ENCODE measurements at places on chromosomes 5 and 9. TPM values are rescaled to one million over a fixed set of nuclear protein-coding genes. Genes with fewer than 3 reads are reported as not detected.
A peak's percentile ranks its signal among the peaks of the same experiment; 100 is the strongest.

Gene QRFP
- total RNA-seq = not detected

Gene PCDHGB1
- 3.1 TPM for total RNA-seq

GRCh38 chr5:37767961-37768360 lies 71.9 kb downstream of the GDNF start:
- peak; percentile 27 for DNase-seq

DNA sequence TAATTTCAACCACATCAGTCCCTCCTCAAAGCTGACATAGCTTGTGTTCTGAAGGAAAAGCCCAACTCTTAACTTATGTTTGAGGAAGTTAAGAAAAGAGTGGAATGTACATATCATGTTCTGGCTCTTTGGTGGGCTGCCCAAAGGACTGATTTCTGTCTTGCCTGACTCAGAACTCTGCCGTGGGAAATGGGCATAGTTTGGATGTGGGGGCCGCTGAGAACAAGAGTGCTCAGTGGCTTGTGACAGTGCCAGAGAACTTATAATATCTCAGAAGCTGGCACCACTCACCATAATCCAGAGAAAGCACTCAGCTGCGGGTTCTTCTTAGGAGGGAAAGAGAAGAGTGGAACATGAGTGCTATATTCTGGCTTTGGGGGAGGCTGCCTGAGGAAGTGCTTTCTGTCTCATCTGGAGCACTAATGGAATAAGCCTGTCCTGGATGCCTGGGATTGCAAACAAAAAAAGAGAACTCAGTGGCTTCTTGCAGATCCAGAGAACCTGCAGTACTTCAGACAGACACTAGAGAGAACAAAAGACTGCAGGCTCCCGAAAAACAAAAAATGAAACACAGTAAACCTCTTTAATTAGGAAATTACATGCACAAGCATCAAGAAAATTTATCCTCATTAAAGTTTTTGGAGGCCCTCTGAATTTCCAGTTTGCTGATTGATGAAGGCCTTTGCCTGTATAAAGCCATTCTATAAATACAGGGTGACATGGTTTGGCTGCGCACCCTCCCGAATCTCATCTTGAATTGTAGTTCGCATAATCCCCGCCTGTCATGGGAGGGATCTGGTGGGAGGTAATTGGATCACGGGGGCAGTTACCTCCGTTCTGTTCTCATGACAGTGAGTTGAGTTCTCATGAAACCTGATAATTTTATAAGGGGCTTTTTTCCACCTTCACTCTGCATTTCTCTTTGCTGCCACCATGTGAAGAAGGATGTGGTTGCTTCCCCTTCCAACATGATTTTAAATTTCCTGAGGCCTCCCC lies 207.0 kb downstream of the DMAC1 start:
- no peak for DNase-seq

DNA sequence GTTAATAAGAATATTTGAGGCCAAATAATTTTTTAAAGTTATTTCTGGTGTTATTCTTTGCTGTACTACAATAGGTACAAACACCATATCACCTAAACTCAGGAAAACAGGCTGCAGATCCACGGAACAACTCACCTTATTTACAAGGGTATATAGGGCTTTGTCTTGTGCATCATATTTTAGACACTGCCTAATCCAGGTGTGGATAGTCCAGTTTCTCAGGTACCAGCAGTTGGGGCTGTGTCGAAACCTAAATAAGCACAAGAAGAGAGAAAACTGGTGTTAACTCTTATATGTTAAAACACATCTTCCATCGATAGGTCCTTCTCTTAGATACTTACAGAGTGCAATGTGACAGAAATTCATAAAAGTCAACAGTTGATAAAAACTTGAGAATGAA lies 82.2 kb downstream of the MRPS27 start:
- no peak for DNase-seq

DNA sequence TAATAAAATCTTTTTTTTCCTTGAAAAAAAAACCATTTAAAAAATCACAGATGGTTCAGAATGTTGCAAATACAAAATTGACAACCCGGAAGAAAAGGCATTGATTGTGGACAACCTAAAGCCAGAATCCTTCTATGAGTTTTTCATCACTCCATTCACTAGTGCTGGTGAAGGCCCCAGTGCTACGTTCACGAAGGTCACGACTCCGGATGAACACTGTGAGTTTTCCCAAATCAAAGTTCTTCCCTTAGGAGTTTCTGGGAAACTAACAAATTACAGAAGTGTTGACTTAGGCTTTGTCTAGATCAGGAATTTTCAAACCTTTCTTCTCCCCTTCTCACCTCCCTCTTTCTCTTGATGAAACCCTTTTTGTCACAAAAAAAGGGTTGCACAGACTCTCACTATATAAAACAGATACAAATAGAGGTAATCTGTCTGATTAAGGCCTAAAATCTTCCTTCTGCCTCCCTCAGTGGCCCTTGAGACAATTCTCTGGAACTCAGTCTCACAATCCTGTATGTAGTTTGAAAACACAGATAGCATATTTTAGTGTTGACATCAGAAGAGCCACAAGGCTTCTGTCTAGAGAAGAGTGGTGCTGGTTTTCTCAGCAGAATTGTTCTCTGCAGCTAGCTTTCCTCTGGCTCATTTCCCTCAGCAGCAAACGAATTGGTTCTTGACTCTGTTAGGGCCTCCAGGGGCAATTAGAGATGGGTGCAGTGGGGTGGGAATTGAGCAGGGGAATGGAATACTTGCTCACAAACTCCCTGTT lies 79.5 kb downstream of the OSMR start:
- peak; percentile 71 for DNase-seq

- DNase-seq = no peak
These were observed 219.7 kb downstream of the TRPM3 start for GRCh38 chr9:70901746-70902145.

GRCh38 chr5:174327317-174327864 lies 281.9 kb downstream of the NSG2 start:
- DNase-seq = peak; percentile 80

- DNase-seq = peak; percentile 45
These were observed 12.6 kb downstream of the LRSAM1 start for GRCh38 chr9:127463911-127464310.

DNA sequence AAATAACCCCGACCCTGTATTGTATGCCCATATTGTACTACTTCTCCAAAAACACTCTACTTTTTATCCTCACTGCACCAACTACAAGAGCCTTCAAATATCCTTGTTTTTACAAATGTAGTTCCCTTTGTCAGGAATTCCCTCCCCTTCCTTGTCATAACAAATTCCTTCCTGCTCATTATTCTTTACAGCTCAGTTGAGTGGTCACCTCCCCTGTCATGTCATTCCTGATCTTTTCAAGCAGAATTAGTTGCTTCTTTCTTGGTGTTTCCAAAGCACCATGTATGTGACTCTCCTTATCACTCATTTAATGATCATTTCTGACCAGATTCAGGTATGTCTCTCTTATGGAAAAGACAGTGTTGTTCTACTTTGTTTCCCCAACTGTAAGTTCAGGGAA lies 194.2 kb upstream of the SMC2 start:
- DNase-seq = no peak

DNA sequence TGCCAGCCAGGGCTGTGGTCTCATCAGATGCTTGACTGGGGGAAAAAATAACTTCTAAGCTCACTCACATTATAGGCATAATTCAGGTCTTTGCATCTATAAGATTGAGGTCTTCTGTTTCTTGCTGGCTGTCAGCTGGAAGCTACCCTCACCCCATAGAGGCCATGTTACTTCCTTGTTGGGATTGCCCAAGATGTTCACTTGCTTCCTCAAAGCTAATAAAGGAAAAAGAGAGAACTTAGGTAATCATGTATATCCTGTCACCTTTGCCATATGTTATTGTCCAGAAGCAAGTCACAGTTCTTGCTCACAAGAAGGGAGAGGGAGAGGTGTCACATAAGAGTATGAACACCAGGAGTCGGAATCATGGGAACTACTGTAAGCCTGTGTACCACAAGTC lies 38.7 kb upstream of the ANKRD34B start:
- no peak for DNase-seq

GRCh38 chr5:147245381-147246165 lies 10.7 kb downstream of the STK32A start:
- no peak for DNase-seq

DNA sequence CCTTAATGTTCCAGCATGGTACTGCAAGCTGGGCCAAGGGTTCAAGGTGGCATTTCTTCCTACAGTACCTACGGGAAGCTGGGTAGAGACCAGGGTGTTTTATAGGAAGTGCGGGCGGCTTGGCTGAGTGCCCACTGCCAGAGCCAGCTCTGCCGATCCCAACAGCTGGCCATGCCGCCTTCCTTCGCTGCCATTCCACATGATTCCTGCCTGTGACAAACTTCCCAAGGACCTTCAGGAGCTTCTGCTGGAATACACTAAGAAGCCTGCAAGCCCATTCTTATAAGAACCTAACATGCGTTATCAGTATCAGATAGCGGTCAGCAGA lies 22.0 kb downstream of the MYO10 start:
- DNase-seq = no peak

DNA sequence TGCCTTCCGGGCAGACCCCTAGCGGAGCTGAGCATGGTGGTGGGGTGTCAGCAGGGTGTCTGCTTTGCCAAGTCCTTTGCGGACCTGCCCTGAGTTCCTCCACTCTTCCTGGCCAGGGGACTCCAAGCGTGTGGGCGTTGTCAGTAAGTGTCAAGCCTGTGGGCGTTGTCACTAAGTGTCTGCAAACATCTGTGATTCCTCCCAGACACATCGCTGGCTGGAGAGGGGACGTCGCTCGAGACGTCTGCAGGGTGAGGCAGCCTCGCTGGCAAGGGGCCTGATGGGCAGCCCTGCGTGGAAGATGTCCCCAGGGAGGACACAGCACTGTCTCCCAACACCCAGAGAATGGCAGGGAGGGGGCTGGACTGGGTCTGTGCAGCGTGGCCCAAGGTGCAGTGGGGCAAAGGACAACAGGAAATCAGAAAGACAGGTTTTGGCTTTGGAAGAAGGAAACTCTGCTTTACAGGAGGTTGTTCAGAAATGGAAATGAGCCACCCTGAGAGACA lies 28.8 kb downstream of the ADAMTSL2 start:
- peak; percentile 47 for DNase-seq

Gene CTNNAL1
- 106 TPM for total RNA-seq

- DNase-seq = no peak
These were observed 301.9 kb downstream of the FER start for GRCh38 chr5:109049565-109049964.

GRCh38 chr5:657570-657969 lies 35.6 kb downstream of the TPPP start:
- peak; percentile 25 for DNase-seq

- DNase-seq = no peak
These were observed 176.9 kb downstream of the RGS3 start for GRCh38 chr9:113640418-113640817.

- peak; percentile 52 for DNase-seq
These were observed 25.9 kb upstream of the IDNK start for GRCh38 chr9:83596899-83597504.

- peak; percentile 66 for DNase-seq
These were observed 34.1 kb upstream of the NANS start for GRCh38 chr9:98022447-98022846.

DNA sequence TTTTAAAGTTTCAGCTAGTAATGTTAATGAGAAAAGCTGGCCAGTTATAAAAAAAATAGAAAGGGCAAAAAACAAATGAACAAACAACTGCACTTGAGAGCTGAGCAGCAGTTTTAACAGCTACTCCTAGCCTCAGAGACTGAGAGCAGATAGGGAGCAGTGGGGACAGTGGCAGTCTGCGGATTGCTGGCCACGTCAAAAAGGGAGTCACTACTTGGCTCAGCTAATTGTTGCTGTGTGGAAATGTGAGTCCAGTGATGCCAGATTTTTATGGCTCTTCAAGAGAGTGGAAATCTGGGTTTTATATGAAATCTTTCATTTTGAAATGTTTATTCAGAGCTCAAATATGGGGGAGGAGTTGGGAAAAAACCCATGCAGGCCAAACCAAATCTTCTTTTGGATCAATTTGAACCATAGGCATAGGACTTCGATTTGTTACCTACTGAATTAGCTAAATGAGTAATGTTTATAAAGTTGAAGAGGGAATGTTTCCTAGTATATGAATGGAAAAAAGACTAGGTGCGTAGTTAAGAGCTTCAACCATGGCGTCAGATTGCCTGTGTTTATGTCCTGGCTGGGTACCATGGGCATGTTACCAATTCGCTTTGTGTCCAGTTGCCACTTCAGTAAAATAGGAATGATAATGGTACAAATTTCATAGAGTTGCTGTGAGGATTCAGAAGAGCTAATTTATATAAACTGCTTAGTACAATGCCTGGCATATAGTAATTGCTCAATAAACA lies 102.1 kb downstream of the PAM start:
- DNase-seq = peak; percentile 86

Gene PRRT1B
- total RNA-seq = not detected

Gene ASPN
- 65.8 TPM for total RNA-seq

Gene SPINK7
- total RNA-seq = not detected

DNA sequence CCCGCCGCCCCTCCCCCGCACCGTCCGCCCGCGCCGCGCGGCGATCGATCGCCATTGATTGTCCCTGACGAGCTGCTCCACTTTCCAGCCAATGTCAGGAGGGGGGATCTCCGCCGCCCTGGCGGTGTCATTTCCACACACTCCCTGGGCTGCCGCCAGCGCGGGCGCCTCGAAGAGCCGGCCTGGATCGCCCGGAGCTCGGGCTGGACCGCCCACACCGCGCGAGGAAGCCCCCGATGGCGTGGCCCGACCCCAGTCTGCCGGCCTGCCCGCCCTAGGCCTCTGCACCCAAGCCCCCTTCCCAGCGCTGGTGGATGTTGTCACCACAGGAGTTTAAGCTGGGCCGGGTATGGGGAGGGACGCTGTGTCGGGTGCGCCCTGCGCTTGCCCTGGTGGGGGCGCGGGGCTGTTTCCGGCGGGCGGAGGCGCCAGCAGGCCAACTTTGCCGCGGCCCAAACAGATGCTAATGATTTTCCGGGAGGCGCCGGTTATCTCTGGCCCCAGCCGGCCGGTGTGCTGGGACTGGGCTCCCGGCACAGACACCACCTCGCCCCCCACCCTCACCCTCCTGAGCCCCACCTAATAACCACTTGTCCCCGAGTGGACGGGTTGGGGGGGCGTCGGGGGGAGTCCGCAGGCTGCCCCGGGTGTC lies 10.6 kb upstream of the CXXC5 start:
- DNase-seq = peak; percentile 82

Gene OCLN
- total RNA-seq = 3.0 TPM

Gene ADAMTS16
- total RNA-seq = not detected

DNA sequence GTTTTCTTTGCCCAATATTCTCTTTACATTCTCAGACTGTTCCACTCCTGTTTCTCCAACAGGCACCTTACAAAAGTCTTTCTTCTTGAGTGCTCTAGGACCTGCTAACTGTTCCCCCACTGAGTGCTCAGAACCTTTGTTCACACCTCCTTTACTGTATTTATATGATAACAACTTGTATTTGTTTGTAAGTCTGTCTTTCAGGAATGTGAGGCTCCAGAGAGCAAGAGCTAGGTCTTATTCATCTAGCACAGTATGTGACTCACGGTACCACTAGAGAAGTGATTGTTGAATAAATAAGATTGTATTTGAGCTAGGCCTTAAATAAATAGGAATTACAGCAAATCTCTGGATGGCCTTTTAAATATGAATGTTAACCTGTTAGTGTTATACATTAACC lies 42.5 kb upstream of the MYOT start:
- DNase-seq = no peak

DNA sequence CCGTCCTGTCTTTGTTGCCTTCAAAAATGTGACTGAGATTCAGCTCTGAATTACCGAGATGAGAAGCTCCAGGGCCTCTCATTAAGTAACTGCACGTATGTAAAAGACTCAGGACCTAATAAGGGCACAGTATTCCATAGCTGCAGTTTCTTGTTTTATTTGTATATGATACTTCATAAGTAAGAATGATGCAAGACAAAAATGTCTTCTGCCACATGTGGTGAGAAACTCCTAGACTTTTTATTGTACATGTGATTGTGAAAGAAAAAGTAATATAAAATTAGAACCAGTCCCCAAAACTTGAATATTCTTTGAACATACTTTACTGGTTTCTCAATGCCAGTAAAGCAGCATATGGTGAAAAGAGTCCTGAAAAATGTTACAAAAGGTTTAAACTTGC lies 110.1 kb upstream of the OTULINL start:
- peak; percentile 34 for DNase-seq

Gene NME5
- total RNA-seq = 6.0 TPM

All from fibroblast of the aortic adventitia (primary cell).